ENCODE measurements at places on chromosomes 12 and 14.

GRCh38 chr12:15131431-15131830 lies 89.8 kb downstream of the RERG start:
- no peak for DNase-seq

- DNase-seq, result no peak
These were observed 484 bp downstream of the MIS18BP1 start for GRCh38 chr14:45252366-45253069.

DNA sequence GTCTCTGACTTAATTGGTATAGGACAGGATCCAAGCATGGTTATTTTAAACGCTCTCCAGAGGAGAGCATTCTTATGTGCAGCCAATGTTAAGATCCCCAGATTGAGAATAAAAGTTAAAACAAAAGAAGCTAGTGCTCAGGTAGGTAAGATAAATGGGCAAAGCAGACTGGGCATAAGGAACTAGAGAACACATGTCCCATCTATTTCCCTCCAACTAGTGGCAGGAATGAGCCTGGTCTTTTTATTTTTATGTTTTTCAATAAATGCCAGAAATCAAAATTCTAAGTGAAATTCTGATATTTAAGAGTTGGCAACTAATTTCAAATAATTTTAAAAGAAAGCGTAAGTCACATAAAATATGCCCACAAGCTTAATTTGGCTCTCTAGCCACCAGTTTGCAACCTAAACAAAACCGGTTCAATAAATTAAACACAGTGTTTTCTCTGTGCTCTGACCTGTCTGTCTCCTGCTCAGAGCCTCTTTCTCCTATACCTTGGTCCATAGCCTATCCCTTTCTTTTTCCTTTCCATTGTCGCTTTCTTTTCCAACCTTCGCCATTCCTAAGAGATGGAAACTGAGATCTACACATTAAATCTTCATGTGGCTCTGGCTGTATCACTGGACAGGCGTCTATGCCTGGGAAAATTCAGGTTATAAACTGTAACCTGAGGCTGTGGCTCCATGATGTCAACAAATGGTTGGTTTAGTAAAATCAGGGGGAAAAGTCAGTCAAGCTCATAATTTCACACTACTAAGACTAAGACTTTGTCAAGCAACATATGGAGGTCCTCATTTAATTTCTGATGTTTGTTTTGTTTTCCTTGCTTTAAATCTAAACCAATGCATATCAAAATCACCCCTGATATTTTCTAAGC lies 5.5 kb downstream of the SLC38A1 start:
- no peak for DNase-seq

GRCh38 chr14:79834868-79835267 lies 376.4 kb downstream of the DIO2 start:
- DNase-seq, result no peak

GRCh38 chr12:117047810-117048584 lies 51.2 kb downstream of the TESC start:
- no peak for DNase-seq

DNA sequence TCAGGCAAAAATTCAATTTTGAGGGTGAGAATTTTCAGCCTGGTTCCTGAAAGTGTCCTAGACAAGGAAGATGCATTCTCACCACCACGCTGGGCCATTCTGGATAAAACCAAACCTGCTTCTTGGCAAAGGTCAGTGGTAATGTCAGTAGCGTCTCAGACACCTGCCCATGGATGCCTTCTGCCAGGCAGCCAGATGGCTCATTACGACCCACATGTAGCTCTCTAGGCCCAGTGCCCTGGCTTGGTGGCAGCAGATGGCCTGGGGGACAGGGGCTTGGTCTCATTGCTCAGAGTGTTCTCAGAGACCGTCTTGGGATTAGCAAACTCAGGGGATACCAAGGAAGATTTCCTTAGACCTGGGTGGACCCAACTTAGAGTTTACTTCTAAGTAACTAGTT lies 105.1 kb downstream of the ARF6 start:
- DNase-seq, result no peak

GRCh38 chr12:67456431-67456901 lies 187.3 kb downstream of the CAND1 start:
- DNase-seq, result no peak

- no peak for DNase-seq
These were observed 223.1 kb upstream of the FOXN3 start for GRCh38 chr14:89640141-89640540.

GRCh38 chr12:28539691-28540323 lies 349.6 kb downstream of the CCDC91 start:
- no peak for DNase-seq

GRCh38 chr14:31877255-31877798 lies 199.8 kb upstream of the ARHGAP5 start:
- no peak for DNase-seq

- no peak for DNase-seq
These were observed 581.0 kb upstream of the TMEM132C start for GRCh38 chr12:127685931-127686330.

GRCh38 chr12:127150479-127150878 lies 1116.5 kb upstream of the TMEM132C start:
- no peak for DNase-seq

DNA sequence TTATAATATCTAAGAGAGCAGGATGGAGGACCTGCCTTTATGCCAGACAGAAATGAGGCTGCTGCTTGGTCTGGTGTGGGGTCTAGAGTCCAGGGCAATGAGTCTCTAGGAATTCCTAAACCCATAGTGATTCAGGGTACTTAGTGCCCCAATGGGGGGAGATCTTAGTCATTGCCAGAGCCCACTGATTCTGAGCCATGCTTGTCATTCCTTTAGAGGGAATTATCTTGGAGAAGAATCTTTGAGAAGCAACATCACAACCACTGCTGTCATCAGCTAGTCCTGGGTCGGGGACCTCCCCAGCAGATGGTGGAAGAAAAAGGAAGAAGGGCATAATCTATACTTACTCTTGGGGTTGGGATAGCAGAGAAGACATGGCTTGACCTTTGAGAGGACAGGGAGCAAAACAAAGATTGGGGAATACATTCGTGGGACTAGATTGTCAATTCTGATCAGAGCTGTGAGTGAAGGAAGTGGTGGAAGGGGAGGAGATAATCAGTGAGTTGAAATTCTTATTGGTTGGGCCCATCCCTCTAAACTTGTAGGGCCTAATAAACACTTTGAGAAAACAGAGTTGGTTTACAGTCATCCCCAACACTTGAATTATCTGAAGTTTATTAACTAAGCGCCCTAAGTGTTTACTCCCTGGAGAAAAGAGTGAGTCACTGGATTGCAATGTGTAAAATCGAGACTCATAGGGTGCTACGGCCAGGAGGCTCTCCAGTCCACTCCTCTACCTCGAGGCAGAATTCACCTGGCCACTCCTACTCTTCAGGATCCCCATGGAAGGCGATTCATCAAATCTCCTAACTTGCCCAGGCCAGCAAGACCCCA lies 3.0 kb upstream of the KRT3 start:
- DNase-seq, result no peak

- DNase-seq, result no peak
These were observed 239.4 kb downstream of the C12orf75 start for GRCh38 chr12:105569886-105570285.

DNA sequence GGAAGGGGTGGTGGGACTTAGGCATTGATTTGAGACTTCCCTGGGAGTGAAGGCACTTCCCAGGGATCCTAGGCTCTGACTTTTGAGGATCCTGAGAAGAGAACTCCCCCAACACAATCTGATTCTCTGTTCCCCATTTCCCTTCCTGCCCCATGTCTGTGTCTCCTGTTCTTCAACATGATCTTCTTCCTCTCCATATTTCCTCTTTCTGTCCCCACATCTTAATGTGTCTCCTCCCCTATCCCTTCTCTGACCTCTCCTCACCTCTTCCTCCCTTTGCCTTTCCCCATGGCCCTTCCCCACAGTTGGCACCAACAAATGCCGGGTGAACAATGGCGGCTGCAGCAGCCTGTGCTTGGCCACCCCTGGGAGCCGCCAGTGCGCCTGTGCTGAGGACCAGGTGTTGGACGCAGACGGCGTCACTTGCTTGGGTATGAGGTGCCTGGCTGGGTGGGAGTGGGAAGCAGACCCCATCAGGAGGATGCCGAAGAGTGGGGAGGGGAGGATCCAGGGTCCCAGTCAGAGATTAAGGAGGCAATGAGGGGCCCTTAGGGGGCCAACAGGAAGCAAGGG lies 15.2 kb upstream of the LRP1-AS start:
- no peak for DNase-seq
